ENCODE measurements at places on chromosomes 6 and 20. TPM values are rescaled to one million over a fixed set of nuclear protein-coding genes. Genes with fewer than 3 reads are reported as not detected.

DNA sequence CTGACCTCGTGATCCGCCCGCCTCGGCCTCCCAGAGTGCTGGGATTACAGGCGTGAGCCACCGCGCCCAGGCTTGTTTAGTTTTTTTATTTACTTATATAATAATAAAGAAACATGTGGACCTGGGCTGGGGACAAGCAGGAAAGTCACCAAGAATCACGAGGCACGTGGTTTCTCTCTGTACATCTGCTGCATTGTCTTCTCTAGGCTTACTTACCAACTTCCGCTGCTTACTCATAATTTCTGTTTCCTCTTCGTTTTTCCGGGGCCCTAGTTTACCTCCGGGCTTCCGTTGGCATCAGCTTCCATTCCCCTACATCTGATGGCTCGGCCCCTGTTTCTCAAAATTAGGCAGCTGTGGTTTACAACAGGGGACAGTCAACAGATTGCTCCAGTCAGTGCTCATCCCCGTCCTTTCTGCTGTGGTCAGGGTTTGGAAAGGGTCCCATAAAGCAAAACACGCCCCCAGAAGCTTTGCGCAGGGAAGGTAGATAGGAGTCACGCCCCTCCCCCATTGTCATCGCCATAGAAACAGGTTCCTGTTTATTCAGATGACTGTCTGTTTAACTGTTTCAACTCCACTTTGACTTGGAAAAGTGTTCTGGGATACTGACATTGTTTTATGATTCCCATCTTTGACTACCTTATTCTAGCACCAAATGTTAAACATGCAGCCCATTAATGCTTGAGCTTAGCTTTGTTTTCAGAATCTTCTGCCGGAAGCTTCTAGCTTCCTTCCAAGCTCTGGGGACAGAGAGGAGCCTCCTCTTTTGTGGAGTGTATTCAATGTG lies 31.9 kb upstream of the TXLNB start:
- no peaks in the 10 kb centered on the region for H3K27me3 ChIP-seq
- peak; percentile 90 for DNase-seq
- H3K4me1 ChIP-seq, result peaks cover 53% of the 10 kb centered on the region

E2F1 gene
- 19.2 TPM for total RNA-seq

POU5F1 gene
- not detected for total RNA-seq

- peaks cover 10% of the 10 kb centered on the region for H3K4me1 ChIP-seq
- H3K36me3 ChIP-seq, result no peaks in the 10 kb centered on the region
- H3K27ac ChIP-seq, result no peak overlapping the region
These were observed 37.0 kb downstream of the FOXO3 start for GRCh38 chr6:108597572-108598304.

GRCh38 chr6:10730254-10730653 lies 7.4 kb downstream of the TMEM14C start:
- no peak overlapping the region for H3K27ac ChIP-seq
- no peak overlapping the region for H3K4me3 ChIP-seq
- peaks cover 16% of the 10 kb centered on the region for H3K36me3 ChIP-seq
- H3K27me3 ChIP-seq, result no peaks in the 10 kb centered on the region
- H3K4me1 ChIP-seq, result no peaks in the 10 kb centered on the region
- DNase-seq, result no peak

DNA sequence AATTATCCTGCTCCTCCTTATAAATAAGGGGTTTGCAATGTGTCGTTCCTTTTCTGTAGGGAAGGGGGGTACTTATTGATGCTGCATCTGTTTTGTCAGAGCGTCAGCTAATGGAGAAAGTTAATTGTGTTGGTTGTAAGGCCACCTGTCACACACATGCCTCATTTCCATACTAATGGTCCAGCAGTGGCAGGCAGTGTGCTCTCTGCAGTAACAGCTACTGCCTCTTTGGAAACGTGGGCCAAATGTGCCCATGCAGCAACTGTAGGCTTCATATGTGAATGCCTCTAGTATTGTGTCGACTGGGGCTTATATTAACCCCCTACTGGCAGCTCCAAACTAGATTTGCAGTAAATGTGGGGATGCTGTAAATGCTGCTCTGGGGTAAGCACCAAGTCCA lies 56.3 kb upstream of the OLIG3 start:
- no peak for DNase-seq
- H3K4me3 ChIP-seq, result no peak overlapping the region
- H3K36me3 ChIP-seq, result no peaks in the 10 kb centered on the region
- no peaks in the 10 kb centered on the region for H3K27me3 ChIP-seq
- H3K4me1 ChIP-seq, result no peaks in the 10 kb centered on the region
- no peak overlapping the region for H3K27ac ChIP-seq

SLCO4A1 gene
- total RNA-seq, result 0.72 TPM

TDRD6 gene
- total RNA-seq, result 3.5 TPM

ABHD16B gene
- not detected for total RNA-seq

DNA sequence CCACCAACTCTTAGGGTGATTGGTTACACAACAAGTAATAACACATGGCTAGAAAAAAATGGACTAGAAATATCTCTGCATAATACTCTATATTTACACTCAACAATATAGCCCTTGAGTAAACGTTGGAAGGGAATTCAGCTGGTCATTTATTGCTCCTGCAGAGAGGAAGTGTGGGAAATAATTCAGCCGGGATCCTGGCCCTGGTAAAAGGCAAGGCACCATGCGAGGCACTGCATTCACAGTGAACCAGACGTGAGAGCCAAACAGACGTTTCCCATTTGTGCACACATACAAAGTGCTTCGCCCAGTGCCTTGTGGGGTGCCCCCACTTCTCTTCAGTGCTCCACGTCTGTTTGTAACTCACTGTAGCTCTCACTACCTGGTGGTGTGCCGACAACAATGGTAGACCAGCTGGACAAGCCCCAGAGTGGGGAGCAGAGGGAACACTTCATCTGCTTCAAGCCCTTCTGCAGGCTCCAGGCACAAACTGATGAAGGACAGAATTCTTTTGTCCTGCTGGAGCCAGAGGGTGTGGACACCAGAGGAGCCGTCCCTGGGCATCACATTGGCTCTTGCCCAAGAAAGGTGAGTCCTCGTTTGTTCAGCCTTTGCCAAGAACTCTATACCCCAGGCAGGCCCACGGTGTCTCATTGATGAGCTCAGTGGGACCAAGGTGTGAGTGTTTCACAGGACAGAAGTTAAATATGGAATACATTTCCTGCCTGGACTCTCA lies 18.8 kb downstream of the SYNDIG1 start:
- no peak for DNase-seq
- H3K27ac ChIP-seq, result no peak overlapping the region
- H3K27me3 ChIP-seq, result no peaks in the 10 kb centered on the region

- no peaks in the 10 kb centered on the region for H3K36me3 ChIP-seq
- no peak for DNase-seq
- no peak overlapping the region for H3K27ac ChIP-seq
- H3K27me3 ChIP-seq, result no peaks in the 10 kb centered on the region
- no peaks in the 10 kb centered on the region for H3K4me1 ChIP-seq
- no peak overlapping the region for H3K4me3 ChIP-seq
These were observed 19.4 kb upstream of the RCAN2 start for GRCh38 chr6:46510651-46511050.

- no peaks in the 10 kb centered on the region for H3K27me3 ChIP-seq
- H3K4me3 ChIP-seq, result no peak overlapping the region
- H3K27ac ChIP-seq, result no peak overlapping the region
- no peak for DNase-seq
- H3K36me3 ChIP-seq, result no peaks in the 10 kb centered on the region
These were observed 47.6 kb upstream of the ADGRF4 start for GRCh38 chr6:47650553-47651432.

GRCh38 chr20:4305091-4305490 lies 289.7 kb upstream of the RNF24 start:
- H3K27me3 ChIP-seq, result no peaks in the 10 kb centered on the region
- H3K4me1 ChIP-seq, result no peaks in the 10 kb centered on the region
- H3K27ac ChIP-seq, result no peak overlapping the region
- no peak for DNase-seq

GRCh38 chr20:17667445-17667844 lies 14.6 kb downstream of the RRBP1 start:
- H3K27ac ChIP-seq, result no peak overlapping the region
- no peaks in the 10 kb centered on the region for H3K36me3 ChIP-seq
- H3K4me3 ChIP-seq, result no peak overlapping the region
- H3K4me1 ChIP-seq, result no peaks in the 10 kb centered on the region
- H3K27me3 ChIP-seq, result no peaks in the 10 kb centered on the region
- DNase-seq, result no peak

WFDC5 gene
- not detected for total RNA-seq

DNA sequence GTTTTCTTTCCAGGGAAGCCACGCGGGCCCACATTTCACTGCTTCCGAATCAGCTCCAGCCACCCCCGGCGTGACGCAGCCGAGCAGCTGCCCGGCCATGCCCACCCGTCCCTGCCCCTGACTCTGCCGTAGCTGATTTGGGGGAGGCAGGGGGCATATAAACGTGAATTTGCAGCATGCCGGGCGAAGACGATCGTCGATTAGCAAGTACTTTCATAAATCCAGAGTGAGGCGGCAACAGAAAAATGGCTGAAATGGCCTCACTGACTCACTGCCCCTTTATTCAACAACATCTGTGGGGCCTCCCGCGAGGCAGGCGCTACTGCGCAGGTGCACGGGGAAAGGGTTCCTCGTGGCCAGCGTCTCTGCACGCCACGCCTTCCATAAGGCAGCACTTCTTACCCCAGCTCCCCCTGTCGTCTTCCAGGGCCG lies 118.0 kb downstream of the DLL1 start:
- H3K27me3 ChIP-seq, result no peaks in the 10 kb centered on the region
- DNase-seq, result peak; percentile 31

GRCh38 chr6:163195721-163196691 lies 218.5 kb upstream of the QKI start:
- no peak for DNase-seq
- no peaks in the 10 kb centered on the region for H3K4me1 ChIP-seq
- H3K27ac ChIP-seq, result no peak overlapping the region
- no peaks in the 10 kb centered on the region for H3K27me3 ChIP-seq
- H3K36me3 ChIP-seq, result no peaks in the 10 kb centered on the region

GRCh38 chr6:146444189-146444588 lies 99.4 kb upstream of the RAB32 start:
- H3K36me3 ChIP-seq, result no peaks in the 10 kb centered on the region
- peaks cover 2% of the 10 kb centered on the region for H3K4me1 ChIP-seq
- H3K4me3 ChIP-seq, result no peak overlapping the region
- DNase-seq, result peak; percentile 57

GRCh38 chr20:33063271-33063670 lies 9.6 kb downstream of the BPIFB3 start:
- no peak for DNase-seq
- no peaks in the 10 kb centered on the region for H3K4me1 ChIP-seq

PTCRA gene
- total RNA-seq, result not detected

DNAH8 gene
- not detected for total RNA-seq

DNA sequence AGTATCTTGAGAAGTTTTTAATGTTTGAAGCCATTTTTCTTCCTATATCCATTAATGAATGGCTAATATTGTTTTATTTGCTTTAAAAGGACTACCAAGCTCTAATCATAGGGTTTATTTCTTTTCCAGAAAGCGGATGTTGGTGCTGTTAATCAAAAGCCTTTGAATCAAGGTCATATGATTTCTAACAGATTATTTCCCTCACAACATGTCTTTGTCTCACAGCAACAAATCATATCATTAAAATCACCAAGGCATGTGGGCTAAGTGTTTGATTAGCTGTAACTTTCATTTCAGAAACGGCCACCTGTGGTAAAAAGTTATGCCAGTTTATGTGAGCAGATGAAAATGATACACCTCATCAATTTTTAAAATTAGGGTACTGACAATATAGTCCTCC lies 21.7 kb downstream of the TRAF3IP2 start:
- peaks cover 3% of the 10 kb centered on the region for H3K36me3 ChIP-seq
- no peaks in the 10 kb centered on the region for H3K27me3 ChIP-seq
- no peak for DNase-seq

CUL7 gene
- 22.2 TPM for total RNA-seq

- peak; percentile 19 for DNase-seq
- no peaks in the 10 kb centered on the region for H3K27me3 ChIP-seq
- H3K27ac ChIP-seq, result no peak overlapping the region
- H3K36me3 ChIP-seq, result no peaks in the 10 kb centered on the region
These were observed 73.6 kb upstream of the AKAP12 start for GRCh38 chr6:151166180-151166579.

- no peak for DNase-seq
- H3K4me1 ChIP-seq, result peaks cover 34% of the 10 kb centered on the region
- H3K27ac ChIP-seq, result no peak overlapping the region
- H3K36me3 ChIP-seq, result peaks cover 16% of the 10 kb centered on the region
These were observed 6.2 kb downstream of the SNTA1 start for GRCh38 chr20:33437141-33437911.

- H3K4me1 ChIP-seq, result no peaks in the 10 kb centered on the region
- DNase-seq, result no peak
- no peaks in the 10 kb centered on the region for H3K27me3 ChIP-seq
- no peak overlapping the region for H3K4me3 ChIP-seq
- no peaks in the 10 kb centered on the region for H3K36me3 ChIP-seq
These were observed 1046.7 kb upstream of the MAP3K7 start for GRCh38 chr6:91633374-91634111.

All from Karpas-422 (cell line).